ENCODE measurements at places on chromosomes 11 and 22. TPM values are rescaled to one million over a fixed set of nuclear protein-coding genes. Genes with fewer than 3 reads are reported as not detected.

DNA sequence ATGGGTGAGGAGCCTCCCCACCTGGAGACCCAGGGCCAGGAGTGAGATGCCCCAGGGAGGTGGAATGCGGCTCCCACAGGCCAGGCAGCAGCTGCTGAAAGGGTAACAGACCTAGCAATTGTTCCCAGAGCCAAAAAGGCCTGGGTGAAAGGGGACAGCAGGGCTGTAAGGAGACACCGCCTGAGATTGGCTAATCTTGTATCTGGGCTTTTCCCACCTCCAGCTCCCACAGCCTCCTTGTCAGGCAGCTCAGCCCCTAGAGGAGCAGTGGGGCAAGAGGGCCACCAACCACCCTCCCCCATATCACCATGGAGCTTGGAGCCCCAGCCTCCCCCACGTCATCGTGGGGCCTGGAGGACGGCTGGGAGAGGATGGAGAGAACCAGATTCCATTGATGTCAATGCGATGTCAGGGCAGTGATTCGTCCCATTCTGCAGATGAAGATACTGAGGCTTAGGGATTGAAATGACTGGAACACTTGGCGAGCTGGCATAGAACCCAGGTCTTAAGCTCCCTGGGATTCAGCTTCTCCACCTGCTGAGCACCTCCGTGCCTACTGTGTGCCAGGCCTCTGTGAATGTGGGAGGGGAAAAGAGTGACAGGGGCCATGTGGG, 2.9 kb upstream of the MGAT3 start:
- no peak for DNase-seq

- DNase-seq = no peak
Observed at GRCh38 chr22:29081517-29082236, 8.8 kb downstream of the KREMEN1 start.

GRCh38 chr11:71951741-71952310, 23.0 kb downstream of the RNF121 start:
- DNase-seq = no peak

The PHETA2 gene
- polyA plus RNA-seq = 33.0 TPM

DNA sequence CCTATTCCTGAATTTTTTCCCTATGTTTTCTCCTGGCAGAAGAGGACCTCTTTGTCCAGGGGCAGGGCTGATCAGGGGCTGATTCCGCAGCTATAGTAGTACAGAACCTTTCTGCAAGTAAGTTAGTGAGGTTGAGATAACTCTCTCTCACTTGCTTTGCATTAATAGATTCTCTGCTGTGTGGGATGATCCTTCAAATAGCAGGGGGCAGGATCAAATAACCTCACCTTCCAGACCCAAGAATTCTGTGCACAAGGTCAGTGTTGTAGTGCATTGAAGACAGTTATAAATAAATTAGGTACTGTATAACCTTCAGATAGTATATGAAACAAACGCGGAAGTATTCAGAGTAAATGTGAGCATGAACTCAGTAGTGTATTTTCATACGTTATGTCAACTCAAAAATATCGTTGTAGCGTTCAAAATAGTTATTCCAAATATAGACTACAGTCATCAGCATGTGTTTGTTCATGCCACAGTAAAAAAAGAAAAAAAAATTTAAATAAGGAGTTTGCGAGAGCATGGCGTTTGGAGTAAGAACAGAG, 278 bp downstream of the MMP26 start:
- peak; percentile 9 for DNase-seq

DNA sequence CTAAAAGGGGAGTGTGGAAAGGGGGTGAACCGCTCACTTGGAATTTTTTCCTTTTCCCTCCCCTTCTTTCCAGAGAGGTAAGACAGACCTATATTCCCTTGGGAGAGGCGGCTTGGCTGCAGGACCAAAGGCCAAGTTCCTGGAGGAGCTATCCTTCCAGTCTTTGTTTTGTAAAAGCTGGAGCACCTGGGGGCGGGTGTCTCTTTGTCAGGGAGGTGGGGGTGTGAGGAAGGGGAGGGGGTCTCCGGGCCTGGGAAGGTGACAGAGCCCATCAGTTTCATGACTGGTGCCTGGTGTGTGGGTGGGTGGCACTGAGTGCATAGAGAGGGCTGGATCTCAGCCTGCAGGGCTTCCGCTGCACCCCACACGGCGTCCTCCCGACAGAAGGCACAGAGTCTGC, 18.5 kb downstream of the PTPN5 start:
- DNase-seq = no peak

The HPX gene
- 0.95 TPM for polyA plus RNA-seq

The BIRC3 gene
- polyA plus RNA-seq = 6.2 TPM

The ELFN2 gene
- 3.3 TPM for polyA plus RNA-seq

DNA sequence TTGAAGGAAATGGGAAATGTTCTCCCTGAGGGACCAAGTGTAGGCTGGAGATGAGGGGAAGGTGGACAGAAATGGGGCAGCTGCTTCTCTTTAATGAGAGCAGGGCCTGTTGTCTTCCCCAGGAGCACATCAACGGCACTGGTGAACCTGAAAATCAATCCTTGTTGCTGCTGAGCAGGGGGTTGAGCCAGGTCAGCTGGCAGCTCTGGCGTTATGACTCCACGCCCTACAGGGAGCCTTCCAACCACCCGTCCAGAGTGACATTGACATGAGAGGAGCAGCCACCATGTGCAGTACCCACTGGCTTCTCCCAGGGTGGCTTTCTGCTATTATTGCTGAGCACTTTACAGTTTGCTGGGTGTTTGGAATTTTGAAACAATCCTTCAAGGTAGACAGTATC, 116.9 kb upstream of the LDLRAD3 start:
- DNase-seq = no peak

GRCh38 chr11:88181776-88182175, 6.5 kb upstream of the RAB38 start:
- DNase-seq = no peak

DNA sequence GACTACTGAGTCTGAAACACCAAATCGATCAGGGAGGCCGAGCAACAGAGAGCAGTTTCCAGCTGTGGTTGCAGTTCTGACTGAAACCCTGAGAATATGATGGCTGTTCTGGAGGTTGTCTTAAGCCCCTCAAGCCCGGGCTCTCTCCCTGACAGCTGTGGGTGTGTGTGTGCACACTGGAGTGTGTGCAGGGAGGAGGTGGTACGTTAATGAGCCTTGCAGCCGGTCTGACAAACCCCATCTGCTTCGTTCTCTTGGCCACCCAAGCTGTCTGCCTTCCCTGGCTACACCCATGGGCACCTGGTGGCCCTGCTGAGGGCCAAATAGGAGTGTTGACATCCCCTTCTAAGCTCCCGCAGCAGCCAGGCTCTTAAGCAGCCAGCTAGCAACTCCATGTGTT, 189.8 kb downstream of the KIRREL3 start:
- no peak for DNase-seq

DNA sequence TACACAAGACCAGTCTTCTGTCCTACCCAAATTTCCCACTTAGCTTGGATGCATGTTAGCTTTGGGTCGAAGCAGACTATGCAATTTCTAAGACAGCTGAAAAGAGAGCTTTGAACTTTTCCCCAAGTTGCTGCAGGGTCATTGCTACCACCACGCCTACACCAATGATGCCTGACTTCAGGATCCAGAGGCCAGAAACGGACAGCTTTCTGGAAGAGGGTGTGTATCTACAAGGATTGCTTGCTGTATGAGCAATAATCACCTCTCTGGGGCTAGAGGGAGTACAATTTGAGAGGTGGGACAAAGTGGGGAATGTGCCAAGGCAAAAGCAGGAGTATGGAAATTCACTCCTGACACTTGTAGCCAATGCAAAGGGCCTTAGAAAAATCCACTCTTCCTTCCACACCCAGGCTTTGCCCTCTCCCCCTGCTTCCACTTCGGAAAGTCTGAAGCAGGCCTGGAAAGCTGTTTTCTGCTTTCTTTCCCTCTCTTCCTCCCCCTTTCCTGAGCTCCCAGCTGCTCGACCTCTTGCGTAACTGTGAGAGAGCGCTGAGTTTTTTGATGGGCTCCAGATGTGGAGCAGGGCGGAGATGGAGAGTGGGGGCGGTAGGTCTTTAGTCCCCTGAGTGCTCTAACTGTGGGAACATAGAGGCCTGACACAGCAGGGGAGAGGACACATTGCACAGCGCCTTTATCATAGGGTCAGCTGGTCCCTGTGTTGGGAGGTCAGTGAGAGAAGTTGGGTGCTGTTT, 2.1 kb upstream of the PHLDB1 start:
- DNase-seq = peak; percentile 98

The RRP7A gene
- 26.2 TPM for polyA plus RNA-seq

DNA sequence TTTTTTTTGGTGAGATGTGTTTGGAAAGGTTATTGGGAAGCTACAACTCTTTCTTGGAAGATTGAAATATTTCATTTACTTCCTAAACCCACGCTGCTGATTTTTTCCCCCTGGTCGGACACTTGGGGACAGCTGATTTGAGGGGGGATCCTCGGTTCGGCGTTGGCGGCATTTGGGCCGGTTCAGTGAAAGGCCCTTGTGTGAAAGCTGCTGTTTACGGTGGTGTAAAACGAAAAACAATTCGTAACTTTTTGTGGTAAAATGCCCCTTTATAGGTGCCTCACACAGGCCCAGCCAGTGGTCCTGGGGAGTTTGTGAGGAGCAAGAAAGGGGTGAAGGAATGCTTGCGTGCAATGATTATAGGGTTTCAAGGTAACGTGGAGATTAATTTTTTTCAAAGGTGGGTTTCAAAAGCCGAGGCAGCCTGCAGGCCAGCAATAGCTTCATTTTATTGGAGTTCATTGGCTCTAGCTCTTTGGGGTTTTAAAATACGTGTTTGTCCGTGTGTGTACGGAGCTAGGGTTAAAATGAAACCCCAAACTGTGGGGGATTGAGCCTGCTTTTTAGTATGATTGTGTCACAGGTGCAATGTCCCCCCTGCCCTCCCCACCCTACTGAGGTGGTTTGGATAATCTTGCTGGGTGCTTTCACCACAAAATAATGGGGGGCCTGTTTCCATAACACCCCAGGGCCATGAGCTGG, 77.2 kb upstream of the PPARA start:
- DNase-seq = no peak

The GAB2 gene
- 12.8 TPM for polyA plus RNA-seq

- no peak for DNase-seq
Observed at GRCh38 chr11:67371189-67371910, 2.0 kb downstream of the CLCF1 start.

- DNase-seq = no peak
Observed at GRCh38 chr11:69343401-69344321, 49.7 kb downstream of the MYEOV start.

The KDM2A gene
- 48.6 TPM for polyA plus RNA-seq

The SULT4A1 gene
- 2.7 TPM for polyA plus RNA-seq

DNA sequence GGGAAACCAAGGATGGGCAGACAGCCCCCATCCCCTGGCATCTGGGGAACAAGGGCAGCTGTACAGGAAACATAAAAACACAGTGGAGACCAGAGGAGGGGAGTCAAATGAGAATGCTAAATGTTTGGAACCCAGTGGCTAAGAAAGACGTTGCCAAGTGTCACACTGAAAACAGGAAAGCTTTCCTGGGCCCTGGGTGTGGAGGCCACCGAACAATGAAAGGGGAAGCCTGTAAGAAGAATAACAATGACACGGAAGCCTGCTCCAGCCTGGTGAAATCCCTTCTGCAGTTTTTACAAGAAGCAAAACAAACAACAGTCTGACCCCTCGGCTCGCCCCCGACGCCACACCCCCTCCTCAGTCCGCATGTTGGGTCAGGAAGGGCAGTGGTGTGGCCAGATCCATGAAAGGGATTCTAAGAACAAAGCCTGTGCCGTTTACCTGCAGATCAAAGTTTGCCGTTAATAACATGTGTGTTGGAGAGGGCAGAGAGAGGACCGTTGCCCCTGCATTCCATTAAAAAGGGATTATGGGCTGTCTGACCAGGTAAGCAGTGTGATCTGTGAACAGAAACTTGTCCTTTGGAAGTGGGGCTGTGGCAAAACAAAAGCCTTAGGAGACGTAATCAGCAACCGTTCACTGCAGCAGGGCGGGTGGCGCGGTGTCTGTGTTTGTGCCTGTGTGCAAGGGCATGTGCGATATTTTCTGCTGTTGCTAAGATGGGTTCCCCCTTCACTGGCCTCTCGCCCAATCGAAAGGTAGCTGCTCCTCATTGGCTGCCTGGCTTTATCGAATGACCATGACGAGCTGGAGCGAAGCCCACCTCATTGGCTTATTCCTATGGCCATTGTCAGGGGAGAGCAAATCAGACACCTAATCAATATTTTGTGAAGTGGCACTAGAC, 113.7 kb upstream of the BLID start:
- DNase-seq = no peak

DNA sequence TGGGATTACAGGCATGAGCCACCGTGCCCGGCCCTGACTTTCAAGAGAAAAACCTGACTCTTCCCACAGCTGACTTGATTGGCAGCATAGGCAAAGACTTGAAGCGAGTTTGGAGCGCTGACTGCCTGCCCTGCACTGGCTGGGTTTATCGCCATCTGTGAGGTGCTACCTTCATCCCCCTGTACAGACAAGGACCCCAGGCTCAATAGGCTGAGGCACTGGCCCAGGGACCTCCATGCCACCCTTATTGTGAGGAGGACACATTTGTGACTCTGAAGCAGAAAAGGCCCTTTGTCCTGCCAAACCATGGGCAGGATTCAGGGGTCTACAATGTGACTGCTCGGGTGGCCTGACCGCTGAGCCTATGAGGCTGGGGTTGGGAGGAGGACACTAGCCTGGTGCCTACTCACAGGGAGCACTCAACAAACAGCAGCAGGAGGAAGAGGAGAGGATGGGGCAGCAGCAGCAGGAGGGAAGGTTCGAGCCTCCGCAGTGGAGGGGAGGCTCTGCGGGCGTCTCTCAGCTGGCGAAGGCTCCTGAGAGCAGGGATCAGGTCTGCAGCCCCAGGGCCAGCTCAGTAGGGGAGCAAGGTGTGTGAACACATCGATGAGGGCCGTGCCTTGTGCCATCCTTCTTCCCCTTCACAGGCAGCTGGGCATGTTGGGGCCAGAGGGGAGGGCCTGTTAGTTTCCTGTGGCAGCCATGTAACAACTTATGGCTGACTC, 72.9 kb upstream of the WNT7B start:
- no peak for DNase-seq

DNA sequence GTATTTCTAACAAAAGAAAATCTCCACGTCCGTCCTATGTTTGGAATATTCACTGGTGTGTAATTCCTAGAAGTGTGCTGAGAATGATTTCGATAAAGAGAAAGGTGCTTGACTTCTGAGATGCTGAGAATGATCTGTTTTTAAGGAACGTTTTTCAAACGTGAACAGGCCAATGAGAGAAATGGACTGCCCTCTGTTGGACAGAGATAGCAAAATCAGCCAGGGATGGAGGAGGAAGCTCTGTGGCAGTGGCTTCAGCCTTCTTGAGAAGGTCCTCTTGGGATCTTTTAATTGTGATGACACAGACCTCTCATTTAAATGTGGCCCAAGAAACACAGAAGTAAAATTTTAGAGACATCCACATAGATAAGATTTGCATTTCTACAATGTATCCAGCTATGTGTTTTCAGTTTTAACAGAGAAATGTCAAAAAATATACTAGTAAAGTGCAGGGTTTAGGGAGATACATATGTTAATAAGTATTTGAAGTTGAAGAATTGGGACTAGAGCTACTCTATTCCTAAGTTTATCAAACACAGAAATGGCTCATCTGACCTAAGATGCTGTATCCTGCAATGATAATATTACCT, 84.0 kb upstream of the RCN1 start:
- peak; percentile 13 for DNase-seq

GRCh38 chr11:93498161-93498560, 45.0 kb downstream of the SMCO4 start:
- DNase-seq = no peak

The LARGE2 gene
- polyA plus RNA-seq = 0.50 TPM

Data from muscle of back (tissue), 13 donors.